WERI-Rb-1 (cell line): ENCODE measurements at places on chromosomes 3 and 15.
A peak's percentile ranks its signal among the peaks of the same experiment; 100 is the strongest.

- DNase-seq, result no peak
Observed at GRCh38 chr3:12967606-12968351, 105.5 kb downstream of the IQSEC1 start.

DNA sequence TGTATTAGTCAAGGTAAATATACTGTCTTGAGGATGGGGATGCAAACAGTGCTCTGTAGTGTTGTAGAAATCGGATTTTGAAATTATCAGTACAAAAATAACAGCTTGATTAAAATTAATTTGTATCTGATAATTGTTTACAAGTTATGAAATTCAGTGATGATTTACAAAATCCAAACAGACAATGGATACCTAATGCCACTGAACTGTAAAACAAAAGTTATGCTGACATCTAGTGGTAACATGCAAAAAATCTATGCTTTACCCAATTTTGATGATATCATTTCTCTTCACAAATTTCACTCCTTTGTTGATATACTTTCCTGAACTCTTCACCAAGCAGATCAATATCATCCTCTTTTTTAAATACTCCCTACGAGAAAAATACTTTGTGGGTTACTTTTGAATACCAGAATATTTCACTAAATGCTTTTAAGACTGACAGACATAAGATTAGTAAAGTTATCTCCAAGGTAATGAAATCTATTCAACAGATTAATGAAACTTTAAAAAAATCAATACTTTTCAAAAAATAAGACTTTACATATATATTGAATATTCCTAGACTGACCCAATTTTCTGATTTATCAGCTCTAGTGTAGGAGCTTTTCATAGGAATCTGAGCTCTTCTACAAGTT lies 36.0 kb downstream of the MNS1 start:
- no peak for DNase-seq

GRCh38 chr3:119324899-119325298 lies 30.7 kb downstream of the ARHGAP31 start:
- no peak for DNase-seq

DNA sequence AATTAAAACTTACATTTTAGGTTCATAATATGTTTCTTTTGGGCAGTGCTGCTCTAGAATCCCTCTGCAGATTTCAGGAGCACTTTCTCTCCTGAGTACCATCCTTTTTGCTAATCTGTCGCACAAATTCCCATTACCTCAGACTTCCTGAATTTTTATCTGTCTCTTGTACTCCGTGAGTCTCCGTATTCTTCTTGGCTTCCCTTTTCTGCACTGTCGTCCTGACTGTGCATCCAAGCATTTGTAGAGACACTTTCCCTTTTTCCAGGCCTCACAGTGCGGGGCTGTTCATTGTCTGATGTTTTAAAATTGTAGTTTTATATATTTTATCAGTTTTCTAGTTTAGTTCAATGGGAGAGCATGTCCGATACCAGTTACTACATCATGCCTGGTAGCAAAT lies 27.3 kb downstream of the MEF2A start:
- no peak for DNase-seq

GRCh38 chr3:140216249-140216648 lies 281.3 kb downstream of the CLSTN2 start:
- DNase-seq, result no peak

DNA sequence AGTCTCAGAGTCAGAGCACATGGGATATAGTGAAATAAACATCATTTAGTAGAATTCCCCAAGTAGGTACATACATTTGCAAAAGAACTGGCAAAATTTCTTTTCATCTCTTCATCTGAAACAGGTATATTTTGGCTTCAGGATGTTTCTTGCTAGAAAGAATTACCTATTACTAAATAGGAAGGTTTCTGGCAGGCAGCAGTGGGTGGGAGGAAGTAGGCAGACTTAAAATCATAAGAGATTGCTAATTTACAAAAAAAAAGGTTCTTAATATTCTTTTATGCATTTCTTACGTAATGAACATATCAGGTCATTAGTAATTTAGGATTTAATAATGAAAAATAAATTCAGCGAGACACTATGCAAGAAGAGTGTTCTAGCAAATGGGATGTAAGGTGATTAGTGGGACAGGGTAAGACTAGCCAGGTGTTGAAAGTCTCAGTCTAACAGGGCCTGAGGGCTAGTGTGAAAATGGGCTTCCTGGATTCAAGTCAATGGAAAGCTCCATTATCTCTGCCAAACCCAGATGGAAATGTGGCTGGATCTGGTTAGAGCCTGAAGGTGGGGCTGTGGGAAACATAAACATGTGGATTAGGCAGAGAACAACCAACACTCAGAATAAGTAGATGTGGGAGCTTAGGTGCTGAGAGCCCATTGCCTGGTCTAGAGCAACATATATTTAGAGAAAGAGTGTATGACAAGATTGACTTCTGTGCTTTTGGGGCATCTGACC lies 127.4 kb upstream of the FEZF2 start:
- peak; percentile 11 for DNase-seq

GRCh38 chr3:45673273-45673672 lies 15.9 kb upstream of the SACM1L start:
- DNase-seq, result no peak

- no peak for DNase-seq
Observed at GRCh38 chr15:27592036-27592760, 506.9 kb downstream of the OCA2 start.

DNA sequence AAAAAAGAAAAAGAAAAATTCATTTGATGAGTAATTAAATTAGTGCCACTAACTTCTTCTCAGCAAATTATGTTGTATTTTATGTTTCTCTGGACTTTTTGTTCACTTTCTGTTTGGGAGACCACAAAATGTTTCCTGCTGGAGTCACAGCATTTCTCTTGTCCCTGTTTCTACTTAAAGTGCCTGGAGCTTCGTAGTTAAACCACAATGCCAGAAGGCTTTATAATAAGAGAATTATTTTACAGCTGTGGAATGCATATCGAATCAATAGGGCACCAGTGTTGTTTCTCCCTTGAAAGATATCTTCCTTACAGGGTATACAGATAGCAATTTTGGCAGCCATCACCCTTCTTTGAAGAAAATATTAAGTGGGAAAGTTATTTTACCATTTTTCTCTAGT lies 3.2 kb downstream of the DTWD1 start:
- no peak for DNase-seq

DNA sequence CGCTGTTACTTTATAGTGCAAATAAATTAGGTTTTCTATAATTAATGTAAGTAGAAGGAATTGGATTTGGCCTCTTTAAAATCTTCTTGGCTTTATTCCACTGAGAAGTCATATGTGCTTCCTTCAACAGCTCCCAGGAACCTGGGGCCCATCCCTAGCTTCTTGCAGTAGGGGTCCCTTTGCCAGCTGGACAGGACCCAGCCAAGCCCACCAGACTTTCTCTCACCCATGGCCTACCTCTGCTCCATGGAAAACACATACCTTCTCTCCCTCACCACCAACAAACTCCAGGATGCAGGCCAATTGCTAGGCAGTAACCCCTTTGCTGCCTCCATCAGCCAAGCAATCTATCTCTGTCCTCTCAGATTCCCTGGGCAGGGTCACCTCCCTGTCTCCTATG lies 84.0 kb downstream of the RSL24D1 start:
- DNase-seq, result no peak

- no peak for DNase-seq
Observed at GRCh38 chr3:52130966-52131622, 23.1 kb downstream of the POC1A start.

GRCh38 chr15:65410972-65411371 lies 11.8 kb downstream of the IGDCC4 start:
- no peak for DNase-seq

GRCh38 chr3:168002786-168003368 lies 92.8 kb downstream of the GOLIM4 start:
- no peak for DNase-seq

GRCh38 chr3:157815739-157816138 lies 290.5 kb downstream of the SHOX2 start:
- no peak for DNase-seq

- peak; percentile 52 for DNase-seq
Observed at GRCh38 chr15:49832511-49832910, 211.7 kb downstream of the DTWD1 start.

DNA sequence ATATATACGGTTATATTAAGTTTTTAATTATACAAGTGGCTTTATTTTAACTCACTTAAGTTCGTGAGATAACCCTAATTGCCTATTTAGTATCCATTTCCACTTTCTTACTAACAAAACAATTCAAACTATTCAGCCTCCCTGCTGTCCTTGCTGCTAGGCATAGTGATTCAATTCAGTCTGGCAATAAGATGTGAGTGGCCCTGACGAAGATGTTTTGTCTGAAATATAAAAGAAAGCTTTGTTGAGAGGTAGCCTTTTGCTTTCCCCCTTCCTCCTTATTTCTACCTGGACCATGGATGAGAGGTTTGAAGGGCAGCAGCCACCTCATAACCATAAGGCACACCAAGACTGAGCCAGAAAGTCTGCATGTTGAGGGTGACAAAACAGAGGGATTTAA lies 89.3 kb upstream of the TRIM42 start:
- no peak for DNase-seq

GRCh38 chr15:96893159-96893906 lies 562.8 kb downstream of the NR2F2 start:
- DNase-seq, result no peak

DNA sequence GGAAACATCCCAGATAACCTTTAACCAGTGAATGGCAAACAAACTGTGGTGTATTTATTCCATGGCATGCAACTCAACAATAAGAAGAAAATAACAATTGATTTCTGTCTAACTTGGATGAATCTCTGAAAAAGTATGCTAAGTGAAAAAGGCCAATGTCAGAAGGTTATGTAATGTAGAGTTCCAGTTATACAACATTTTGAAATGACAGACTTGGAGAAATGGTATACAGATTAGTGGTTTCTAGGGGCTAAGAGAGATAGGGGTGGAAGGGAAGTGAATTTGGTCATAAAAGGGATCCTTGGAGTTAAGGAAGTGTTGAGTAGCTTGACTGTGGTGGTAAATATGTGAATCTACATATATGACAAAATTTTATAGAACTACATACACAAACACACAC lies 269.4 kb upstream of the SUCLG2 start:
- no peak for DNase-seq

- no peak for DNase-seq
Observed at GRCh38 chr3:124373524-124373923, 356.7 kb upstream of the UMPS start.

DNA sequence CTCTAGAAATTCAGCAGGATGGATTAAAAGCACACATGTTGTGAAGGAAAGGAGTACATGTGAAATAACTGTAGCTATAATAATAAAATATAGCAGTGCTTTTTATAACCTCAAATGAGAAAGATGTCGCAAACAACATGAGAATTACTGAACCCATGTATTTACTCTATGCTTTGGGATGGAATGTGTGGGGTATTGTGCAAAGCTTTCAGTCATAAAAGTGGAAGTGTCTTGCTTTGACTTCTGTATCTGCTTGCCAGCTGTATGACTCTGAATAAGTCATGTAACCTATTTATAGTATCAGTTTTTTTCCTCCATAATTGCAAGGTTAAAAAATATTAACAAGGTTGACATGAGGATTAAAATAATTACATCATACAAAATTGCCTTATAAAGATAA lies 519.3 kb upstream of the CADM2 start:
- DNase-seq, result no peak

- no peak for DNase-seq
Observed at GRCh38 chr3:88025001-88025552, 33.7 kb downstream of the CGGBP1 start.

- no peak for DNase-seq
Observed at GRCh38 chr15:92417716-92418115, 24.0 kb downstream of the ST8SIA2 start.

DNA sequence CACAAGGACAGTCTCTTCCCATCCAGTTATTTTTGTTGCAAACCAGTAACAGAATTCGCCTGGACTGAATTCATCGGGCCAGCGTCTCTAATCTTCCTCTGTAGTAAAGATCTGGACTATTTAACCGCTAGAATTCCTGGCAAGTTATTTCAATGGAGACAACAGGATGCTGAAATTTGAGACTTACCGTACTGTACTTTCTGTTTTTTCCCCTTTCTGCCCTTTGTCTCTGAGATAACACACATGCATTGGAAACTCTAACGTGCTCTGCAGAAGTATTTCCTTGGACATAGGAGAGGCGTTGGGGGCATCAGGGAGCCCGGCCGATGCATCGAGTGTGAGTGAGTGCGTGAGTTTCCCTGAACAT lies 61.5 kb downstream of the ASB7 start:
- no peak for DNase-seq

GRCh38 chr3:169044331-169045113 lies 619.0 kb downstream of the MECOM start:
- DNase-seq, result no peak

- DNase-seq, result no peak
Observed at GRCh38 chr3:30836141-30836540, 58.3 kb downstream of the GADL1 start.

DNA sequence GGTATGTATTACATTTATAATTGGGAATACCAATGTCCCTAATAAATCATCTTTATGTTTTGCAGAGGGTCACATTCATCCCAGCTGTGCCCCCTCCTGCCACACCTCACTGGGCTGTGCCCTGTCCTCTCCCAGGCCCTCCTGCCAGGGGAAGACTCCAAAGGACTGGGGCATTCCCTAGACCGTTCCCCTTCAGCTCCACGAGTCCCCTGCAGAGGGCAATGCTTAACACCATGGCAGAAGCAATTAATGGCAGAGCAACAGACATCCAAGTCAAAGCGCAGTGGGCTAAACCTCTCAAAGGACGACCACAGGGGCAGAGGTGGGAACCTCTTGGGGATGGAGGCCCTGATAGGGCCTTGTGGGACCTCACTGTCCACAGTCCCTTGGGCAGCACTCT lies 71.3 kb upstream of the SEC13 start:
- no peak for DNase-seq

- DNase-seq, result no peak
Observed at GRCh38 chr3:171255236-171255806, 204.9 kb downstream of the TNIK start.

GRCh38 chr3:127792541-127793292 lies 29.6 kb downstream of the MGLL start:
- no peak for DNase-seq

GRCh38 chr3:37766797-37767776 lies 94.6 kb upstream of the CTDSPL start:
- DNase-seq, result no peak

- no peak for DNase-seq
Observed at GRCh38 chr15:93803421-93804152, 427.8 kb upstream of the MCTP2 start.

- DNase-seq, result no peak
Observed at GRCh38 chr3:143657391-143657790, 190.9 kb downstream of the SLC9A9 start.

DNA sequence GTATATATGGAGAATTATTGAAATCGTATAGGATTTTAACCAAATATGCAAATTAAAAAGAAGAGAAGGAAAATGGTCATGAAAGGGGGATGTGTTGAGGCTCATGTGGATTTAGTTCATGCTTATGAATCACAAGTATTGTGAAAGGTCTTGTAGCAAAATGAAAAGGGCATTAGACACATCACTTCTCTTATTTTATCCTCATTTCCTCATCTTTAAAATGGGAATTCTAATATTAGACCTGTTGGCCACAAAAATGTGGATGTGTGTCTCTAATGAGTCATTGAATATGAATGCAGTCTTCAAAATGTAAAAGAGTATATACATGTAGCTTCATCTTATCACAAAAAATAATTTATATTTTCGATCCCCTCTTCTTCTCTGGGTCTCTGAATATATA lies 14.9 kb upstream of the ALCAM start:
- DNase-seq, result no peak

- DNase-seq, result peak; percentile 84
Observed at GRCh38 chr15:92650256-92650655, 5.3 kb downstream of the FAM174B start.

GRCh38 chr3:186137051-186137685 lies 28.3 kb upstream of the ETV5 start:
- DNase-seq, result no peak

GRCh38 chr15:49242820-49243219 lies 72.8 kb downstream of the GALK2 start:
- DNase-seq, result no peak
